ENCODE measurements at places on chromosomes 13 and 19.

GRCh38 chr13:66655847-66656454, 574.2 kb downstream of the PCDH9 start:
- no peak for DNase-seq

GRCh38 chr19:8041531-8041931, 11.0 kb upstream of the CCL25 start:
- DNase-seq: no peak

- no peak for DNase-seq
These were observed 147.3 kb downstream of the SLC7A1 start for GRCh38 chr13:29448174-29448573.

- DNase-seq: no peak
These were observed 18.1 kb downstream of the NALCN start for GRCh38 chr13:101398191-101398590.

- no peak for DNase-seq
These were observed 205.5 kb downstream of the USP12 start for GRCh38 chr13:26965952-26966700.

GRCh38 chr19:52343548-52343947, 7.5 kb downstream of the ZNF610 start:
- DNase-seq: no peak

GRCh38 chr13:70580825-70581224, 472.6 kb upstream of the KLHL1 start:
- no peak for DNase-seq

DNA sequence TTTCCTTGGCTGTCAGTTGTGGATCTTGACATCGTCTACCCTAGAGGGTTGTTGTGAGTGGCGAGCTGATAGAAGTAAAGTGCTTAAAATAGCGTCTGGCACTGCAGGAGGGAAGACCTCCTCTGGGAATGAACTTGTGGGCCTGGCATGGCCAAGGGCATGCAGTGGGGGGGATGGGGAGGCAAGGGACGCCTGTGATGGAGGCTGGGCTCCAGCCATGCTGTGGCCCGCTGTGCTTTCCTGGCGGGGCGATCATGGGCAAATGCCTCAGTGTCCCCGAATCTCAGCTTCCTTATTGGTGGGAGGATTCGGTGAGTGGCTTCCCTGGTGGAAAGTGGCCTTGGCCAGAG, 10.7 kb downstream of the CARM1 start:
- DNase-seq: no peak

GRCh38 chr19:4717191-4717965, 6.3 kb downstream of the DPP9 start:
- DNase-seq: no peak

- no peak for DNase-seq
These were observed 118.6 kb downstream of the URI1 start for GRCh38 chr19:30060531-30061222.

DNA sequence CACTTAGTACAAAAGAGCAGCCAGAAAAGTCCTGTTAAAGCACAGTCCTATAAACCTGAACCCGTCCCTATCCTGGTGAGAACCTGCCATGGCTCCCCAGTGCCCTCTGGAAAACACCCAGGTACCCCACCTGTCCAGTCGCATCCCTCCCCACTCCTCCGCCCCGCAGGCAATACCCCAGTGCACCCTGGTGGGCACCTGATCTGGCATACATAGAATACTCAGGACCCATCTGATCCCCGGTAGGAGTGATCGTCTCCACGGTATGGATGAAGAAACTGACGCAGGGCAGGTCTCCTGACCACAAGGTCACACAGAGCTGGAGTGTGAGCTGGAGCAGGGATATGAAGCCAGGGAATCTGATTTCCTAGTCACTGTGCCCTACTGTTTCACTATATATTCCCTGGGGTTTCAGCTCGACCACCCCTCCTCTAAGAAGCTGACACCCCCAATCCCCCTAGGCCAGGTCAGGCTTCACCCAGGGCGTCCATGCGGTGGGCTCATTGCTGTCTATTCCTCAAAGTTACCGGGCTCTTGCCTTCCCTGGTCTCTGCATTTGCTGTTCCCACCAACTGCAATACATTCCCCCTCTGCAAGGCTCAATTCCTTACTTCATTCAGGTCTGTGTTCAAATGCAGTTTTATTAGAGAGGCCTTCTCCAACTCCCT, 12.6 kb downstream of the FBXO46 start:
- no peak for DNase-seq

GRCh38 chr19:13652810-13653590, 111.3 kb upstream of the MRI1 start:
- no peak for DNase-seq

DNA sequence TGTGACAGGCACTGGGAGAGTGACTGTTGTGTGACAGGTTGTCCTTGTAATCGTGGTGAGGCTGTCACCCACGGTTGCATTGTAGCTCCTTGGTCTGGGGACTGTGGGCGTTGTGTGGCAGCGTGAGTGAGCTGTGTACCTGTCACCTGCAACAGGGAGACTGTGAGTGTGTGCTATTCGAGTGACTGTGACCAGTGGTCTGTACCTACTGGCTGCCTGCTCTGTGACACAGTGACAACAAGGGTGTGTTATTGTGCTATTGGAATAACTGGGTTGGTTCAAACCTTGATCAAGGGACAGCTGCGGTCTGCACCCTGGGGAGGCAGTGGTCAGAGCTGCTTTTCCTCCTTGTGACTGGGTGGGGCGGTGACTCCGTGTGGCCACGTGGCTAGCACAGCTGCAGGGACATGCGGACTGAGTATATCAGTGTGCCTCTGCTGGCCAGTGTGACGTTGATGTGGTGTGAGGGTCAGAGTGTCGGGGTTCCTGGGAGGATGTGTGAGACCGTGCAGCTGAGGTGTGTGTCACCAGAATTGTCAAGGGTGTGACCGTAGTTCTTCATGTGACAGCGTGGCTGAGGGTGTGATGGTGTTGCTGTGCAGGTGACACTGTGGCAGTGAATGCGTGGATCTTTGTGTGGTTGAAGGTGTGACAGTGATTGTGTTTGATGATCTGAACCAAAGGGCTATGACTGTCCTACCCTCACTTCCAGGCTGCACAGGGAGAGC, 10.1 kb upstream of the NFIX start:
- no peak for DNase-seq

DNA sequence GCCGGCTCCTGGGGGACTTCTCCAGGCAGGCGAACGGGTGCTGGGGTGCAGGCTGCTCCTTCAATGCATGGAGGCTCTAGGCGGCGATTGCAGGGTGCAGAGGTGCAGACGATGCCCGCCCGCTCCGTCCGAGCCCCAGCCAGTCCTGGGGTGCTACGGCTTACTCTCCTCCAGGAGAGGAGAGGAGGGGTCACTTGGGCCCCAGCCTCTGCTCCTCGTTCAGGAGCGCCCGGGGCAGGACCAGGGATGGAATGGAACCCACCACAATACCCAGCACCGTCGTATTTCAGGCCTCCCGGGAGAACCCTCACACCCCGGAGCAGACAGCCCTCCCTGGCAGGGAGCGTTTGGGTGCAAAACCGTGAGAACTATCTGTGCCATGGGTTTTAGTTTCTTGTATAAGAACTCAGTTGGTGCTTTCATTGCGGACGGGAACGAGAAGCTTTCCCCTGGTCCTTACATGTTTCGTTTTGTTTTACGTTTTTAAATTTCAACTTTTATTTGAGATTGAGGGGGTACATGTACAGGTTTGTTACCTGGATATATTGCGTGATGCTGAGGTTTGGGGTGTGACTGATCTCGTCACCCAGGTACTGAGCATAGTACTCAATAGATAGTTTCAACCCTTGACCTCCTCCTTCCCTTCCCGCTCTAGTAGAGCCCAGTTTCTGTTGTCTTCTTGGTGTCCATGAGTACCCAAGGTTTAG, 46.8 kb downstream of the ARHGEF18 start:
- DNase-seq: no peak

GRCh38 chr13:76516013-76516412, 370.2 kb downstream of the KCTD12 start:
- DNase-seq: no peak

DNA sequence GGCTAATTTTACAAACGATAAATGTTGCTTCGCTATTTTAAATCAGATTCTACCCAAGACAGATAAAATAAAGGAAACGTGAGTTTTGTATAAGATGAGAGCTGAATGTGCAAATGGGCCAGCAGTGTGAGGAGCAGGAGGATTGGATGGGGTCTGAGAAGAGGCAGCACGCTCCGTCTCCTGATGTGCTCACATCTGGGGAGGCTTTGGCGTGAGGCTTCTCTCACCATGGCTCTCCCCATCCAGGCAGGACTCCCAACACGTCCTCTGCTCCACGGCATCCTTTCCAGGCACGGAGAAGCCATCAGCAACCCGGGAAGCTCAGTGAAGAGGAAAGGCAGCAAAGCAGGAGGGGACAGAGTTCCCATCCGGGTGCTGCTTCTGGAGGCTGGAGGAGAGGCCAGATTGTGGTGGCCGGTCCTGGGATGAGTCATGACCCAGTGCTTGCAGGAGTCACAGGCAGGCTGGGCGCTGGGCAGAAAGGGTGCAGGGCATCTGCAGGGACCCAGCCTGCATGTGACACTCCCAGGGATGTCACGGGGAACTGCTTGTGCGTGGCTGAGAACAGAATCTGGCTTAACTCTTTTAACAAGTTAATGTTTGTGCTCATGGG, 47.5 kb downstream of the ZNF536 start:
- no peak for DNase-seq

DNA sequence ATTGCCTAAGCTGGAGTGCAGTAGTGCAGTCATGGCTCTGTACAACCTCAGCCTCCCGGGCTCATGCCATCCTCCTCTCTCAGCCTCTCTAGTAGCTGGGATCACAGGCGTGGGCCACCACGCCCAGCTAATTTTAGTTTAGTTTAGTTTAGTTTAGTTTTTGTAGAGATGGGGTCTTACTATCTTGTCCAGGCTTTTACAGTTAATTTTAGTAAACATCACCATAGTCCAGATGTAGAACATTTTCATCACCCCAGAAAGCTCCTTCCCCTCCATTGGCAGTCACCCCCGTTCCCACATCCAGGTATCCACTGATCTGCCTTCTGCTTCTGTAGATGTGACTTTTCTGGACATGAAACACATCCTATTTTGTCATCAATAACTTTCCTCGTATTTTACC, 41.1 kb downstream of the DNM2 start:
- no peak for DNase-seq

DNA sequence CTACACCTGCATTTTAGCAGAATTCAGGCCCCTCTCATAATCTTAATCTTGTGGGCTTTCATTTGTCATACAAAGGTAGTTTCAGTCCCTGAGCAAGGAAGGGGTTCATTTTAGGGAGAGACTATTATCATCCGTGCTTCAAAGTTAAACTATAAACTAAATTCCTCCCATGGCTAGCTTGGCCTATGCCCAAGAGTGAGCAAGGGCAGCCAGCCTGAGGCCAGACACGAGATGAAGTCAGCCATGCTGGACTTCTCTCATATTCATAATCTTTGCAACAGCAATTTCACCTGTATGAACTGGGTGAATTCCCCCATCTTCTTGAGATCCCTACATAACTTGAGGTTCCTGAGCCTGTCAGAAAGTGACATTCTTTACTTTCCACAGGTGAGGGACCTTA, 13.0 kb downstream of the ERICH4 start:
- DNase-seq: no peak

Data from cortex of kidney (tissue), 1 donor.